ENCODE measurements at places on chromosomes 3 and 15. TPM values are rescaled to one million over a fixed set of nuclear protein-coding genes. Genes with fewer than 3 reads are reported as not detected.
A peak's percentile ranks its signal among the peaks of the same experiment; 100 is the strongest.

- H3K4me1 ChIP-seq = no peaks in the 10 kb centered on the region
- no peak for DNase-seq
- H3K27me3 ChIP-seq = no peaks in the 10 kb centered on the region
- no peak overlapping the region for H3K27ac ChIP-seq
- no peak overlapping the region for H3K4me3 ChIP-seq
Measured at GRCh38 chr15:55003965-55004873, 192.5 kb downstream of the RSL24D1 start.

GRCh38 chr3:73552700-73553099 is 72.0 kb downstream of the PDZRN3 start:
- peaks cover 14% of the 10 kb centered on the region for H3K4me1 ChIP-seq
- DNase-seq = no peak
- no peak overlapping the region for H3K27ac ChIP-seq
- peaks cover 2% of the 10 kb centered on the region for H3K27me3 ChIP-seq

DNA sequence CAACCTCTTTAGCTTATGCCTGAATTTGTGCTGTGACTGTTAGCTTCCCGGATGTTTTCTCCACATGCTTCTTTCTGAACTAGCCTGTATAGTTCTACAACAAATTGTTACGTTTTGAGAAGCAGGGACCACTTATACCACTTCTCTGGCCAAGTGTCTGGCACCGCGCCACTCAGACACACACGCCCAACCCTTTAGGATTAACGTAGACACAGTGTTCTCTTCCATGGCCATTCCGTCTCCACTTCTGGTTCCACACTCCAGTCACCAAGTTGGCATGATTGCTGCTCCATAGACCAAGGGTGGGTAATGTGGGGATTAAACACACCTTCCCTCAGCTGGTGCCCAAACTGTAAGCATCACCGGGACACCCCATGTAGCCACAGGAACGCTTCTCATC is 755 bp upstream of the TMEM108 start:
- peaks cover 8% of the 10 kb centered on the region for H3K27me3 ChIP-seq
- peak overlapping the region; percentile 88 for H3K4me3 ChIP-seq
- no peaks in the 10 kb centered on the region for H3K36me3 ChIP-seq
- DNase-seq = no peak
- H3K27ac ChIP-seq = peak overlapping the region; percentile 15
- peaks cover 8% of the 10 kb centered on the region for H3K4me1 ChIP-seq

Gene NUTM1
- total RNA-seq = not detected

Gene PTX3
- 0.13 TPM for total RNA-seq
